ENCODE measurements at places on chromosomes 5 and 9.

GRCh38 chr5:119582987-119583386 is 46.4 kb upstream of the FAM170A start:
- no peak for DNase-seq

DNA sequence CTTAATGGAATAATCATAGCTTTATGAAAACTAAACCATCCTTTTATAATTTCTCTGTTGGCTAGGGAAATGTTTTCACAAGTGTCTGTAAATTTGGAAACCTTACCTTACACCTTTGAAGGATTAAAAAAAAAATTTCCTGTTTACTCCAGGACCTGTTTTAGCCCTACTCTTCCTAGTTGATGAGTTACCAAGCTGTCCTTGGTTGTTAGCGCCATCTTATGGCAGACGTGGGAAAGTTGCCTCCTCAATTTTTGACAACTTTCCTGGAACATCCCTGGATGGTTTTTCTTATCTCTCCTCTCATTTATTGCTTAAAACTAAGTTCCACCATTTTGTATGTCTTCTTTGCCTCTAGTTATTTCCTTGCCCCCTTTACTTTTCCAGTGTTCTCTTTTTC is 25.7 kb downstream of the ZSWIM6 start:
- no peak for DNase-seq

GRCh38 chr5:4553130-4553529 is 587.0 kb upstream of the ADAMTS16 start:
- DNase-seq = no peak

GRCh38 chr9:69885931-69886330 is 65.3 kb downstream of the CFAP95 start:
- no peak for DNase-seq

- no peak for DNase-seq
Observed at GRCh38 chr9:35856882-35857281, 13.3 kb downstream of the OR13J1 start.

- no peak for DNase-seq
Observed at GRCh38 chr9:127155314-127155960, 33.0 kb upstream of the ANGPTL2 start.

DNA sequence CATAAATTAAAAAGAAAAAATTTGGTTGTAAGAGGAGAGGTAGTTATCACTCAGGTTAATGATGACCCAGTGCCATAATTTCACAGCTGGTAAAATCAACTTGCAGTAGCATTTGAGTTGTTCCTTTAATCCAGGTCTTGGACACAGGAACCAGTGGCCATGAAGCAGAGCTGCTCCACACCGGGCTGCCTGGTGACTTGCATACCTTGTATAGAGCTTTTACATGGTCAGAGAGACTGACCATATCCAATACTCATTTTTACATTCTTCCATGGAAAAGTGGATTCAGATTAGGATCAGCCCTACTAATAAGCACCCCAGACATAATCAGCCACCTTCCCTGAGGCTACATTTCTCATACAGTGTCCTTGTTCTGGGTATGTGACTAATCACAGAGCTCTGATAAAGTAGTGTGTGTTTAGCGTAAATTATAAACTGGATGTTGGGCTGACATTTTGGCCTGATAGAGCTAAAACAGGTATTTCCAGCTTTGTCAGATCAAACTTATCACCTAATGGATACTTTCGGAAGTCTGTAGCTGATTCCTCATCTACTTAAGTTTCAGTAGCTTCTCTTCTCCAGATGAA is 77.0 kb upstream of the ZSWIM6 start:
- DNase-seq = no peak

DNA sequence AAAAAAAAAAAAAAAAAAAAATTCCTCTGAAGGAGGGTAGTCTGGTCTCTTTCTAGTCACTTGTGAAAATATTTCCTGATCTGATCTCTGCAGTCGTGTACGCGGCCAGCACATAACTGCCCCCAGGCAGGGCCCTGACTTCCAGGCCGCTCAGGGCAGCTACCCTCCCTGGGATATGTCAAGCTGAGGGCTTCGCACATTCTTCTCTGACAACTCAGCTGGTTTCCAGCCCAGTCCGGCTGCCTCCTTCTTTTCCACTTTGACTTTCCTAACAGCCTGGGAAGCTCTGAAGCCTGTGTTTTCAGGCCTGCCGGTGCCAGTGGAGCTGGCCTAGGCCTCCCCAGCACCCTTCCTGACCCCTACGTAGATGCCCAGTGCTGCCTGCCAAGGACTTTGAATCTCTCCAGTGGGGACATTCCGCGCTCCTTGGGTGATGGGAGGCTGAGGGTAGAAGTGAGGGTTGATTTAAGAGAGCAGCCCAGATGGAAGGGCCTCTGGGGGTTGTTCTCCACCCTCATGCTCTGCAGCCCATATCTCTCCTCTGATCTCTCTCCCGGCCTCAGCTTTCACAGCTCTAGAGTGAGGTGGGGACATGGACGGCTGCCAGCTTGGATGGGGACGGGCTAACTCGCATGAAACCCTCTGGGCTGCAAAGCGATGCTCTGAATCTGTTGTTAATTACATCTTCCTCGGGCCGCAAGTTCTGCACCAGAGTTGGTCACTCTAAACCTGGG is 20.7 kb downstream of the COL5A1 start:
- no peak for DNase-seq

GRCh38 chr5:146877783-146878475 is 628 bp downstream of the PPP2R2B start:
- DNase-seq = no peak

DNA sequence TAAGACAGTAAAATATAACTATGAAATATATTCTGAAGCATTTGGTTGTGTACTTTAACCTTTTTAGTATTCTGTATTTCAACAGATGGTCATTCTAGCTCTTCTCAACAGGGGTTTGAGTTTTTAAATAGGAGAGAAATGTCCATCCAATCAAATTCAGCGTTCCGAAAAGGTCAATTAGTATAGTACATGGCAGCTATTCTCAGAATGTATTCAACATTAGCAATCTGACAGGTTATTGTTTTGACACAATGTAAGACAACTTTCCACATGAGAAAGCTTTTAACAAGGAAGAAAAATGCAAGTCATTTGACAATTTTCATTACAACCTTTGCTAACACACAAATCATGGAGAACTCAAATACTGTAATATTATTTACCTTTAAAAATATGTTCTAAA is 996.3 kb upstream of the CDH10 start:
- no peak for DNase-seq

- DNase-seq = no peak
Observed at GRCh38 chr5:151221574-151221973, 2.3 kb downstream of the CCDC69 start.

GRCh38 chr5:39760385-39761198 is 335.8 kb upstream of the DAB2 start:
- no peak for DNase-seq

DNA sequence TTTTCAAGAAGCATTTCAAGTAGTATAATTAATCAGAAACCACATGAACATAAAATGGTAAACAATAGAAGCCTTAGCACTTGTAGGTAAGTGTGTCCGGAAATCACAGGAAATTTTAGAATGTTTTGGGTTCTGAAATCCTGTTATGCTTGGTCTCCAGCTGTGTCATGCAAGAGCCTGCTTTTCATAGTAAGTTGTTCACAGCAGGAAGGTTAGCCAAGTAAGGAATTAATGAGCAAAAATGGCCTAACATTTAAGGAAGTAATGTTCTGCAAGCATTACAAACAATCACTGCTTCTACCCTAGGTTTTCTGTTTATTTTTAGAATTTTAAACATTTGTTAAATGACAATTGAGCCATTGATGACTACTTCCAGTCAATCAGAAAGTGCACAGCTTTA is 669.5 kb downstream of the SLCO4C1 start:
- no peak for DNase-seq

- no peak for DNase-seq
Observed at GRCh38 chr9:10251490-10251889, 361.3 kb downstream of the PTPRD start.

DNA sequence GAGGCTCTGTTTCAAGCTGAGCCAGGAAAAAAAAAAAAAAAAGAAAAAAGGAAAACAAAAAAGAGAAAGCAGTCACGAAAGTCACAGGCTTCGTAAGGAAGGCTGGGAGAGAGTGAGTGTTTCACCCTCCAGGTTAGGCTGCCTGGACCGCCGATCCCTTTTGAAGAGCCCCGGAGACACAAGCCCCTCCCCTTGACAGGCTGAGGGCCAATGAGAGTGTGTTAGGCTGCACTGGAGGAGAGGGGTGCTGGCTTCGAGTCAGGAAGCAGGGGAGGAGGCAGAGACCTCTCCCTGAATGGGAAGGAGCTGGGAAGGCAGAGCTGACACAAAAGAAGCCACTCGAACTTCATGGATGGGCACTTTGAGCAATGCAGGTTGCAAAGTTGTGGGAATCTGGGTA is at the start of gene NMUR2:
Gene NMUR2 (minus strand): TSS at position 135 of the 400 bp plus-strand sequence. CDS start 166 bp downstream, outside the sequence.
- no peak for DNase-seq

- DNase-seq = no peak
Observed at GRCh38 chr5:18216016-18216415, 581.8 kb downstream of the TAF11L14 start.

GRCh38 chr9:121473229-121473628 is 26.4 kb downstream of the GGTA1 start:
- DNase-seq = no peak

- no peak for DNase-seq
Observed at GRCh38 chr9:32431940-32432555, 47.6 kb downstream of the ACO1 start.

DNA sequence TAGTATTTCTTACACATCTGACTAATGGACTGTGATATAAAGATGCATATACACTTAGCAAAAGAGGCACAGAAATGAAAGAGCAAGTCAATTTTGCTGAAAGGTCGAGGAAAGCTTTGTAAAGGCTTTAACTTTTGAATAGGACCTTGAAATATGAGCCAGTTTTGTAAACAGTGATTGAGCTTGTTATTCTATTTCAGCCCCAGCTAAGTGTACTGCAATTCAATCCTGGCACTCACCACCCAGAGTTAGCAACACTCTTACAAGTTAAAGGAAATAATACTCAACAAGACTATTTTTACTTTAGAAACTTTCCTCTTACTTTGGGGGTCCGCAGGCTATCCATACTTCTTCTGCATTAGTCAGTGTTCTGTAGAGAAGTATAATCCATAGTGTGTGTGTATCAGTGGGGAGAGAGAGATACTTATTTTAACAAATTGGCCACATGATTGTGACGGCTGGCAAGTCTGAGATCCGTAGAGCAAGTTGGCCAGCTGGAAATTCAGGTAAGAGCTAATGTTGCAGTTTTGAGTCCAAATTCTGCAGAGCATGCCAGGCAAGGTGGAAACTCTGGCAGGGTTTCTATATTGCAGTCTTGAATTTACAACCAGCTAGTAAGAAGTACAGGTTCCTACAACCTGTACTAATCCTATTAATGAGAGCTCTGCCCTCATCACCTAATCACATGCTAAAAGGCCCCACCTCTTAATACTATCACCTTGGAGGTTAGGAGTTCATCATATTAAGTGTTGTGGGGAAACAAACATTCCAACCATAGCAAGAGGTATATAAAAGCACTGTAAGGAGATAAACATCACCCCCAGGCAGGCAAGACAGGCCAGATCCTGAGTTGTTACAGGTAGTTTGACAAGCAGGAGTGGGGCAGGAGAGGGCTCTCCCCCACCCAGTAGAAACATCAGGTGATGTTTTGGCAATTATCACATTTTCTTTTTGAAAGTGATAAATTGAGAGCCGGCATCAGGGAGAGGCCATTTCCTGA is 33.6 kb downstream of the IL7R start:
- no peak for DNase-seq

DNA sequence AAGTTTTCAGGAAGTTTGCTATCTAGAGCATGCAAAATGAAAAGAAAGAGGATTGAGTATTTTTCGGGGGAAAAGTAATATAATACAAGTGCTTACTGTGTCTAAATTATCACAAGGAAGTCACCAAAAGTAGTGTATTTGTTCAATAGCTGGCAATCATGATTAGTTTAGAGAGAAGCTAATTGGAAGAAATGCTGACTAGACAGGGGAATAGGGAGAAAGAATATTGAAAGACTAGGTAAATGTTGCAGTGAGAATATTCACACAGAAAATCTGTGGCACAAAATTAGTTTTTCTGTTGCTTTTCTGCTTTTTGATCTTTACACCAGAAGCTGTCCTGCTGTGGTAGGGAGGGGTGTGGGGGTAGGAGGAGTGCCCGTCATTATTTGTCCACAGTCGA is 238.7 kb downstream of the MARCHF11 start:
- DNase-seq = no peak

GRCh38 chr5:136332223-136333015 is 32.9 kb downstream of the TRPC7 start:
- DNase-seq = no peak

DNA sequence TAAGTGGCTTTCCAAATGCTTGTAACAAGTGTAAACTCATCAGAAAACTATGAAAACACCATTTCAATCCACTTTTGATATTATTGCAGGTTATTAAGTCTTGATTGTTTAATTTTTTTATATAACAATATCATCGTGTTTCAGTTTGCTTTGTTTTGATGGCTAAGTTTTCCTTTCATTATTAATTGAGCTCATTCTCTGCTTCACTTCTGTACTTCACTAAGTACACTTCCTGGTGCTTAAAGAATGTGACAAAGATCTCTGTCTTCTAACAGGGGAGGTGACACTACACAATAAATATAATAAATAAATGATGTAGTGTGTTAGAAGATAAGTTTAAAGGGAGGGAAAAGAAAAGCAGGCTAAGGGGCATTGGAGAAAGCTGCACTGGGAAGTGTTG is 13.0 kb upstream of the RAD23B start:
- no peak for DNase-seq

GRCh38 chr5:72363166-72363802 is 43.1 kb downstream of the PTCD2 start:
- DNase-seq = no peak

- no peak for DNase-seq
Observed at GRCh38 chr5:127351418-127351817, 60.8 kb downstream of the MEGF10 start.

DNA sequence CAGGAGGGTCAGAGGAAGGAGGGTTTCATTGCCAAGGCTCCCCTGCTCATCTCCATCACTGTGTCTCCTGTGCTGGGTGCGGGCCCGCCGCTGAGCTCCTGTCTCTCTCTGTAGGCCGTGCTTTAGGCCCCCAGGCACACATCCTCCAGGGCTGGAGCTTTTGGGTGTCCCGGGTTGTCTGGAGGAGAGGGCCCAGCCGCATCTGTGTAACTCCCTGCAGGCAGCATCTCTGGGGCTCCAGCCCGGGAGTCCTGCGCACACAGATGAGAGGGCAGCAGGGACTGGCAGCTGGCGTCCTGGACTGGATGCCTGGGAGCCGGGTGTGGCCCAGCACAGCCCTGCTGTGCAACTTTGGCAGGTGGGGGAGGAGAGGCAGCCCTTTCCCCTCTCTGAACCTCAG is 40.2 kb downstream of the LRSAM1 start:
- no peak for DNase-seq

GRCh38 chr9:70603020-70603411 is 188.6 kb upstream of the KLF9 start:
- no peak for DNase-seq

GRCh38 chr9:14937216-14937615 is 27.0 kb upstream of the FREM1 start:
- no peak for DNase-seq

GRCh38 chr5:112914584-112914983 is 7.4 kb downstream of the REEP5 start:
- DNase-seq = no peak

DNA sequence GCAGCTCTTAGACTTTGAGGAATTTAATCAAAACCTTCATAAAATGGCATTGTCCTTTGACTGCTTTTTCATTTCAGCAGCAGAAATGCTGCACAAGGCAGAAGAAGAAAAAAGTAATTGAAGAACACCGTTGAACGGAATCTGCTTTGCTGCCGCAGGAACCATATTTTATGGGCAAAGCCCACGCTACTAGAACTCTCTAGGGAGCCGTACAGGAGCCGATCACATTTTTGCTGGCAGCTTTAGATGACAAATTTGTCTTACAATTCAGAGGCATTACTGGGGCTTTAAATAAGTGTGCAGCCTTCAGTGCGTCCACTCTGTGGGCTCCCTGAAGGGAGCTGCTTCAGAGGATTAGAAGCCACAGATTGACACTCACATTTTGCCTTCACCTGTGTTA is 5.4 kb downstream of the CFAP90 start:
- no peak for DNase-seq
